Esophagus mucosa (tissue), 1 donor: ENCODE measurements at places on chromosomes 2 and 18.

GRCh38 chr2:41038408-41038807, 586.5 kb upstream of the SLC8A1 start:
- no peak for ATAC-seq

GRCh38 chr18:10353791-10354190, 100.6 kb upstream of the APCDD1 start:
- ATAC-seq, result peak; percentile 83

DNA sequence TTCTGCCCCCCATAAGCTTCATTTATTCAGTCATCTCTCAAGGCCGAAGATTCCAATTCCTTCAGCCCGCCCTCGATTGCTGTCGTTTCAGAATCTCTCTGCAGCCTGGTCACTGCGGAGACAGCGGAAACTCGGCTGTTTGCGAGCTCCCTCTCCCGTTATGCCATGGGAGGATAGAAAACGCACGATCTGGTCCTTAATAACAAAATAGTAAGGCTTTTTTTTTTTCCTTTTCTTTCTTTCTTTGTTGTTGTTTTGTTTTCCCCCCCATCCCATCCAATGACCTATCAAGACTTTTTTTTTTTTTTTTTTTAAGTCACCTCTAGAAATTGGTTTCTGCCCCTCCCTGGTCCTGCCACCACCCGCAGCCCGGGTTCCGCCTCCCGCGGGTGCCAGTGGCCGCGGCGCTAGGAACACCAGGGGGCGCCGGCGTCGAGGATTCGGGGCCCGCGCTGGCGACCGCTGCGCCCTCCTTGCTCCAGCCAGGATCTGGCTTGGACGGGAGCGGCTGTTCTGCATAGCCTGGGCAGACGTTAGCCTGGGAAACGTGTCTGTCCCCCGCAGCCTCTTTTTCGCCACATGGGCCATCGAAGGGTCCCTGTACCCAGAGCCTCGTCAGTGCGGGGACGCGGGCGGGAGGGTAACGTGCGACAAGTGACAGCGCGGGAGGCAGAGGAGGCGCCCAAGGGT, 10.1 kb downstream of the CPLX4 start:
- ATAC-seq, result peak; percentile 78

DNA sequence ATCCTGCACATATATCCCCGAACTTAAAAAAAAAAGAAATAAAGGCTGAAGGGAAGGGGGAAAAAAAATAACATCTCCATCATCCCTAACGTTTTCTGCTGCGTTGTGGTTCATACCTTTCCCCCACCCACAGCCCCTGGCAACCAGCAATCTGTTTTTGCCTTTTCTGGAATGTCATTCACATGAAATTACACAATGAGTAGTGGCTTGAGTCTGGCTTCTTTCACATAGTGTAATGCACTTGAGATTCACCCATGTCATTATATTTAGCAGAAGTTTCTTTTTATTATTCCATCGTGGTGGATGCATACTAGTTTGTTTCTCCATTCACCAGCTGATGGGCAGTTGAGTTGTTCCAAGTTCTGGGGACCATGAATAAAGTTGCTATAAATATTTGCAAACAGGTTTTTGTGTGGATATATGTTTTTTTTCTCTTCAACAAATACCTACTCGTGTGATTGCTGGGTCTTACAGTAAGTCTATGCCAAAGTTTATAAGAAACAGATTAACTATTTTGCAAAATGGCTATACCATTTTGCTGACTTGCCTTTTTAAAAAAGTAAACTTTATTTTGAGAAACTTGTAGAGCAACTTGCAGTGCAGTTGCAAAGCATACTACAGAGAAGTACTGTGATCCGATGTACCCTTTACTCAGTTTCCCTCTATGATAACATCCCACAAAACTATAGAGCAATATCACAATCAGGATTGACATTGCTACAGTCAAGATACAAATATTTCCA, 322.5 kb downstream of the LPIN1 start:
- no peak for ATAC-seq

DNA sequence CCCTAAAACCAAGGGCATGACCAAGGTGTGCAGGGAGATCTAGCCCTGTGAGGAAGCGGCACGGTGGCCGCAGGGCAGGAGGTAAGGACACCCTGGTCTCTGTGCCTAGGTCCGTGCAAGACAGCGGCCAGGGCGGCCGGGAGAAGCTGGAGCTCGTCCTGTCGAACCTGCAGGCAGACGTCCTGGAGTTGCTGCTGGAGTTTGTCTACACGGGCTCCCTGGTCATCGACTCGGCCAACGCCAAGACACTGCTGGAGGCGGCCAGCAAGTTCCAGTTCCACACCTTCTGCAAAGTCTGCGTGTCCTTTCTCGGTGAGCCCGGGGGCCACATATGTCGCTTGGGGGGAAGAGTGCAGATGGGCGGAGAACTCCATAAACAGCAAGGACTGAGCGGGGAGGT, 235.4 kb downstream of the ATAD2B start:
- ATAC-seq, result no peak

DNA sequence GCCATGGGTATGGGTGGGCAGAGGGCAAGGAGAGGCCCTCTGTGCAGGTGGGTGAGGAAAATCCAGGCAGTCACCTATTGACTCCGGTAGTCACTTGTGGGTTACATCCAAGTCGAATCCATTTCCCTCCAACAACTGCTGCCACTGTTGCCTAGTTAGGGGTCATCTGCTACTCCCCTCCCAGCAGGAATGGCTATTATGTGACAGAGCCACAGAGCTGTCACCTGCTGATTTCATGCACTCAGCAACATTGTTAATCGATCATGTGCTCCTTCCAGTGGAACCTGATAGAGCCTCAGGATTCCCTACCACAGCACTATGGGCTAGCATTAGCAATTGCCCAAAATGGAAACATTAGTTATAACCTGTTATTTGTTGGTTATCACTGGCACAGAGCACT, 31.4 kb downstream of the POLR1A start:
- ATAC-seq, result no peak
